ENCODE measurements at places on chromosomes 4 and X. TPM values are rescaled to one million over a fixed set of nuclear protein-coding genes. Genes with fewer than 3 reads are reported as not detected.

GRCh38 chr4:100746141-100746739 is 228.4 kb upstream of the EMCN start:
- H3K27me3 ChIP-seq: no peaks in the 10 kb centered on the region
- H3K36me3 ChIP-seq: no peaks in the 10 kb centered on the region
- no peak for DNase-seq
- H3K4me3 ChIP-seq: no peak overlapping the region
- H3K27ac ChIP-seq: no peak overlapping the region

Gene P2RY4
- total RNA-seq: not detected

Gene HHIP
- 0.31 TPM for total RNA-seq

Gene RUFY3
- 20.8 TPM for total RNA-seq

GRCh38 chr4:159150396-159150795 is 47.5 kb downstream of the RAPGEF2 start:
- no peak for DNase-seq
- H3K27ac ChIP-seq: no peak overlapping the region
- H3K4me1 ChIP-seq: peaks cover 36% of the 10 kb centered on the region
- H3K27me3 ChIP-seq: no peaks in the 10 kb centered on the region
- H3K36me3 ChIP-seq: no peaks in the 10 kb centered on the region

GRCh38 chr4:82761229-82761628 is 37.4 kb downstream of the SCD5 start:
- no peaks in the 10 kb centered on the region for H3K36me3 ChIP-seq
- no peak overlapping the region for H3K4me3 ChIP-seq
- H3K27me3 ChIP-seq: no peaks in the 10 kb centered on the region
- no peaks in the 10 kb centered on the region for H3K4me1 ChIP-seq

GRCh38 chr4:72473434-72473900 is 95.6 kb downstream of the ADAMTS3 start:
- DNase-seq: no peak
- no peak overlapping the region for H3K27ac ChIP-seq
- H3K27me3 ChIP-seq: no peaks in the 10 kb centered on the region

Gene ABCG2
- total RNA-seq: 0.58 TPM

DNA sequence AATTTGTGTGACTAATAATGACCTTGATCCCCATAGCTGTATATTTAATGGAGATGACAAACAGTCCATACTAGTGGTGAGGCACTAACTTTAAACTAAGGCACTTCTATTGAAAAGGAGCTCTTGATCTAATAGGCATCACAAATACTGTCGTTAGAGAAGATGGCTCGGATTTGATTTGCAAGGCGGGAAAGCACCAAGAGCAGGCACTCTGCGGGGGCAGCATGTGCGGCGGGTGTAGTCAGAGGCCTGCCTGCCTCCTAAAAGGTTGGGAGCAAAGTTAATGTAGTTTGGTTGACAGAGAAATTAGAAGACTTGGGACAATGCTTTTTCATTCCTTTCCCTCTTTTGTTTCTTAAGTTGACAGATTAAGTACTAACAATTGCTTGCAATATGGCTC is 278.8 kb downstream of the CFAP299 start:
- H3K36me3 ChIP-seq: no peaks in the 10 kb centered on the region
- no peaks in the 10 kb centered on the region for H3K27me3 ChIP-seq
- H3K27ac ChIP-seq: no peak overlapping the region
- H3K4me3 ChIP-seq: no peak overlapping the region

Gene HPGD
- total RNA-seq: 1.0 TPM

Gene PCDH7
- 0.64 TPM for total RNA-seq

- no peaks in the 10 kb centered on the region for H3K4me1 ChIP-seq
- H3K27ac ChIP-seq: no peak overlapping the region
- DNase-seq: no peak
- no peaks in the 10 kb centered on the region for H3K27me3 ChIP-seq
- no peak overlapping the region for H3K4me3 ChIP-seq
Observed at GRCh38 chrX:123489011-123489410, 243.8 kb downstream of the THOC2 start.

GRCh38 chrX:76850851-76851250 is 423.3 kb downstream of the MAGEE1 start:
- no peaks in the 10 kb centered on the region for H3K27me3 ChIP-seq
- H3K4me3 ChIP-seq: no peak overlapping the region
- DNase-seq: no peak
- H3K36me3 ChIP-seq: no peaks in the 10 kb centered on the region
- H3K4me1 ChIP-seq: no peaks in the 10 kb centered on the region

- no peak overlapping the region for H3K27ac ChIP-seq
- no peaks in the 10 kb centered on the region for H3K27me3 ChIP-seq
- DNase-seq: no peak
- H3K4me3 ChIP-seq: no peak overlapping the region
- no peaks in the 10 kb centered on the region for H3K4me1 ChIP-seq
Observed at GRCh38 chr4:55866290-55866907, 13.0 kb downstream of the EXOC1 start.

Gene GPR119
- 0.46 TPM for total RNA-seq

DNA sequence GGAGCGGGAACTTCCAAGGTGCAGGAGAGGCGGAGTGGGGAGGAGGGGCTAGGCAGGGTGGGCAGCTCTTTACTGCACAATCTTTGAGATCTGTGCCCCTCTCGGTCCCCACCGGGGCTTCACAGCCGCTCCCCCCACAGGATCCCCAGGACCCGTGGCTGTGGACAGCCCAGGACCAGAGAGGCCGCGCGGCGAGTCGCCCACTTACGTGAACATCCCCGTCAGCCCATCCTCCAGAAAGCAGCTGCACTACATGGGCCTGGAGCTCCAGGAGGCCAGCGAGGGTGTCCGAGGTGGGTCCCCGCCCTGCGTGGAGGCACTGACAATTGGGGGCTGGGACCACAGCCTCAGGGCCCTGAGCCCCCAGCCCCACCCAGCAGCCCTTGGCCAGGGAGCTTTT is 32.1 kb downstream of the LRPAP1 start:
- no peak overlapping the region for H3K27ac ChIP-seq
- H3K4me1 ChIP-seq: no peaks in the 10 kb centered on the region
- no peak overlapping the region for H3K4me3 ChIP-seq
- DNase-seq: no peak
- no peaks in the 10 kb centered on the region for H3K36me3 ChIP-seq

Gene USP17L22
- total RNA-seq: not detected

Gene ASIC5
- not detected for total RNA-seq

Gene ATP1B4
- not detected for total RNA-seq

- no peaks in the 10 kb centered on the region for H3K36me3 ChIP-seq
- H3K27me3 ChIP-seq: no peaks in the 10 kb centered on the region
- H3K4me1 ChIP-seq: no peaks in the 10 kb centered on the region
- no peak overlapping the region for H3K4me3 ChIP-seq
- H3K27ac ChIP-seq: no peak overlapping the region
- no peak for DNase-seq
Observed at GRCh38 chr4:122379239-122379638, 428 bp downstream of the ADAD1 start.

Gene PDGFC
- total RNA-seq: 14.4 TPM

- H3K27me3 ChIP-seq: no peaks in the 10 kb centered on the region
- no peak overlapping the region for H3K4me3 ChIP-seq
- no peak for DNase-seq
- H3K4me1 ChIP-seq: no peaks in the 10 kb centered on the region
Observed at GRCh38 chrX:37047776-37048175, 39.6 kb downstream of the FAM47C start.

Gene SCD5
- total RNA-seq: 21.7 TPM

- DNase-seq: no peak
- H3K4me3 ChIP-seq: no peak overlapping the region
- H3K27ac ChIP-seq: no peak overlapping the region
- no peaks in the 10 kb centered on the region for H3K36me3 ChIP-seq
- no peaks in the 10 kb centered on the region for H3K27me3 ChIP-seq
- no peaks in the 10 kb centered on the region for H3K4me1 ChIP-seq
Observed at GRCh38 chrX:43559644-43560043, 96.5 kb upstream of the MAOA start.

Gene DKK2
- 0.09 TPM for total RNA-seq

GRCh38 chr4:55518442-55518841 is 28.3 kb downstream of the CLOCK start:
- H3K27ac ChIP-seq: no peak overlapping the region
- H3K4me1 ChIP-seq: no peaks in the 10 kb centered on the region
- no peak for DNase-seq
- H3K4me3 ChIP-seq: no peak overlapping the region

Gene AGTR2
- total RNA-seq: 0.12 TPM

Gene HSD17B11
- 34.4 TPM for total RNA-seq

GRCh38 chr4:127780598-127780997 is 1.5 kb upstream of the HSPA4L start:
- H3K27me3 ChIP-seq: no peaks in the 10 kb centered on the region
- no peak overlapping the region for H3K4me3 ChIP-seq
- no peak for DNase-seq
- H3K27ac ChIP-seq: no peak overlapping the region
- no peaks in the 10 kb centered on the region for H3K4me1 ChIP-seq

DNA sequence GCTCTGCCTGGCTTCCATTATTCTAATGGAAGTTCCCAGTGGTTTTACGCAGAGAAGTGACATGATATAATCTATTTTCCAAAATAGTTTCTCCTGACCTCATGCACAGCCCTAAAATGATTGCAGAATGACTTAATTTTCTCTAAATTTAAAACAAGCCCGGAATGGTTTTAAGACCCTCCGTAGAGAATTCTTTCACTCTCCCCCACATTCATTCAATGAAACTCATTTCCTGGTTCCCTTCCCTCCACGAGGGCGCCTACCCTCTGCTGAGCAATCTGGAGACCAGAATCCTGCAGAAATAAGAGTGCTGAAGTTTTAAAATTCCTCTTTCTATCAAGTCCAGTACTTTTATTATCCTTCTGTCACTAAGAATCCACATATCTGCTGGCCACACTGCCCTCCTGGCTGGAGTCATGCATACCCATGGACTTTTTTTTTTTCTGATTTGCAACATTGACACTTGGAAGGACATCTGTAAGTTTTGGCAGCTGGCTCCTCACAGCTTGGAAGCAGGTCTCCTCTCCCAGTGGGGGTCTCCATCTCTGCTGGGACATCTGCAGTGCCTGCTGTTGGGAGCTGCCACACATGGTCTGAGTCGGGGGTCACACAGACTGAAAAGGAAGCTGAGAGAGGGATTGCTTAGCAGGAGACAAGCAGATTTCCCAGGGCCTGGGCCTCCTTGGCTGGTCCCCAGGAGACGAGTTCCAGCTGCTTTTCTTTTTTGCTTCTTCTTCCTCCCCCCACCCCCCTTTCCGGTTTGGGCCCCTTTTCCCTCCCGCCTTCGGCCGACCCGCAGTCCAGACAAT is 86.1 kb downstream of the SOWAHB start:
- no peaks in the 10 kb centered on the region for H3K27me3 ChIP-seq
- no peaks in the 10 kb centered on the region for H3K36me3 ChIP-seq
- H3K4me3 ChIP-seq: no peak overlapping the region
- DNase-seq: no peak
- no peaks in the 10 kb centered on the region for H3K4me1 ChIP-seq
- no peak overlapping the region for H3K27ac ChIP-seq

Gene KLHL5
- total RNA-seq: 10.4 TPM

Gene NEUROG2
- not detected for total RNA-seq

- H3K4me3 ChIP-seq: no peak overlapping the region
- DNase-seq: no peak
- peaks cover 18% of the 10 kb centered on the region for H3K4me1 ChIP-seq
- H3K36me3 ChIP-seq: no peaks in the 10 kb centered on the region
- no peaks in the 10 kb centered on the region for H3K27me3 ChIP-seq
Observed at GRCh38 chr4:26377328-26378311, 56.8 kb downstream of the RBPJ start.

Gene ZNF711
- total RNA-seq: 1.9 TPM

Gene TMEM154
- total RNA-seq: 0.60 TPM

Gene ADH7
- total RNA-seq: not detected

DNA sequence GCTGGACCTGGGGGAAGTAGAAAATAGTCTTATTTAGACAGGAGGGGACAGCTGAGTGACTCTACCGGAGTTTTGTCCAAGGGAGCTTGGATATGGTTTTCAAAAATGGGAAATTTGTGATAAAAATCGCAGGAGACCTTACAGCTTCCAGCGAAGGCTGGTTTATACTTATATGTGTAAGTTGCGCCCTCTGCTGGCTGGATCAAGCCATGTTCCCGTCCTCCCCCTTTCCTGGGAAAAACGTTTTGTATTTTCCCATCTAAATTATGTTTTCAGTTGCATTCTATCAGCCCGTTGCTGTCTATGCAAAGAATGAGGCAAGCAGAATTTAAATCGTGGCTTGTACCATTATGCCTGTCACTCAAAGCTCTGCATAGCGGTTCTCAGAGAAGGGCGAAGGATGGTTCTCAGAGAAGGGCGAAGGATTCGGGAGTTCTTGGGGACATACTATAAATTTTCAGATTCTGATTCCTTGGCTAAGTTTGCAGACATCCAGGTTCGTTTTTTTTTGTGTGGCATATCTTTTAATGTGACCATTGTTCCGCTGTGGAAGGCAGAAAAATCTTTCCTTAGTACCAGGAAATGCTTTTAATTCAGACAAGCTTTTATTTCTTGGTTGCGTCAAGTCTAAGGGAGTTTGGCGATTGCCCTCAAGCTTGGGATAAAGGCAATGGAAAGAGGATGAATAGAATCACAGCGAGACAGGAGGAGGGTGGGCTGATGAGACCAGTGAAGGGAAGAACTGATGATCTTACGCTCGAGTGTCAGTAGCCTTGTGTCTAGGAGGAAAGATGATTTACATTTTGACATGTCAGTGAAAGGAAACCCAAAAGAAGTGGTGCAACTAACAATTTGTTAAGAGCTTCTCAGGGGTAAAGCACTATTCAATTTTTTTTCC is 128.5 kb upstream of the ARX start:
- H3K4me3 ChIP-seq: no peak overlapping the region
- no peaks in the 10 kb centered on the region for H3K36me3 ChIP-seq
- DNase-seq: peak; percentile 37
- peaks cover 15% of the 10 kb centered on the region for H3K27me3 ChIP-seq
- no peaks in the 10 kb centered on the region for H3K4me1 ChIP-seq

Gene SASH3
- total RNA-seq: 8.5 TPM

DNA sequence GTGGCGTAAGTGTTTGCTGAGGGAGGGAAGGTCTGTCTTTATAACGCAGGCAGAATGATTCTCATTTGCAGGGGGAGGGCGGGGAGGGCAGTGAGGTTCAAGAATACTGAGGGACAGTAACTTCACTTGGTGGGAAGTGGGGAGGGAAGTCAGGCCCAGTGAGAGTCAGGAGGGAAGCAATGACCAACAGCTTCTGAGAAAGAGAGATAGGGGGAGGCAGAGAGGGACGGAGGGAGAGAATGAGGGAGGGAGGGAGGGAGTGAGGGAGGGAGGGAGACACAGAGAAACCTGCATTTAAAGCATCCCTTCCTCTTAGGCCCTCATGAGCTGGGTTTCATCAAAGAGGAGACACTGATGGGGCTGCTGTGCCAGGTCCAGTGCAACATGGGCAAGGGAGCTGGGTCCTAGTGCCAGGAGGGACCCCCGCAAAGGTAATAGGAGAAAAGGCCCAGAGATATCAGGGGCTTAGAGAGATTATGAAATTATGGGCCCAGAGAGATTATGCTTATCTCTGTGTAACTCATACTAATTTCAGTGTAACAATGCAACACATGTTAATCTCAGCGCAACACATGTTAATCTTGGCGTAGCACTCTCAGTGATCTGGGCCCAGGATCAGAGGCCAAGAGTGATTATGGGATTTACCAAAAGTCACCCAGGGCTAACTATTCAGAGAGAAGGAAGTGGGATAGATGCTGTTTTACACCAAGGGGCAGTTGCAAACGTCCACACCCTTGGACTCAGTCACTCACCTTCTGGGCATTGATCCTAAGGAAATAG is 112.1 kb downstream of the DRD5 start:
- H3K27me3 ChIP-seq: no peaks in the 10 kb centered on the region
- DNase-seq: no peak
- H3K27ac ChIP-seq: no peak overlapping the region
- H3K36me3 ChIP-seq: no peaks in the 10 kb centered on the region
- H3K4me1 ChIP-seq: no peaks in the 10 kb centered on the region

Gene ANXA3
- 22.7 TPM for total RNA-seq

Gene CXCL5
- total RNA-seq: 9.4 TPM

All from pancreas (tissue), 10 donors.